ENCODE measurements at places on chromosomes 3 and 15.

DNA sequence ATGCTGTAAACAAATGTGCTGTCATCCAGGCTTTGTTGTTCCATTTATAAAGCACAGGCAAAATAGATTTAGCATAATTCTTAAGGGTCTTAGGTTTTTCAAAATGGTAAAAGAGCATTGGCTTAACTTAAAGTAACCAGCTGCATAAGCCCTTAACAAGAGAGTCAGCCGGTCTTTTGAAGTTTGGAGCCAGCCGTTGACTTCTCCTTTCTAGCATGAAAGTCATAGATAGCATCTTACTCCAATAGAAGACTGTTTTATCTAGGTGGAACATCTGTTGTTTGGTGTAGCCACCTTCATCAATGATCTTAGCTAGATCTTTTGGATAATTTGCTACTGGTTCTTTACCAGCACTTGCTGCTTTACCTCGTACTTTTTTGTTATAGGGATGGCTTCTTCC lies 297.5 kb upstream of the DCBLD2 start:
- no peak for DNase-seq

DNA sequence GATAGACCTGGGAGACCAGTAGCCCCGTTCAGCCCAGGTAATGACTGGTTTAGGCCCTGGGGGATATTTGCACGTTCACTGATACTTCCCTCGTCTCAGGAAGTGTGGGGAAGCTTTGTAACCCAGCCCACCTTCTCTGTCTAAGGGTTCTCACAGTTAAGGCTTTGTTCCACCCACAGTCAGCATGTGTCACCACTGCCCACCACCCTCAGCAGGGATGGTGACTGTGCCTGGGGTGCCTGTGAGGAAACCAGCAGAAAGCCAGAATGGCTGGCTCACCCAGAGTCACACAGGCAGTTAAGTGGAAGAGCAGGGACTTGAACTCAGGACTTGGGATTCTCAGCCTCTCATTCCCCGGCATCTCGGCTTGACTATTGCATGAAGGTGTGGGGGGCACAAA lies 5.2 kb downstream of the KBTBD13 start:
- DNase-seq: no peak

- DNase-seq: no peak
Measured at GRCh38 chr3:195885036-195885891, 23.1 kb downstream of the TNK2 start.

DNA sequence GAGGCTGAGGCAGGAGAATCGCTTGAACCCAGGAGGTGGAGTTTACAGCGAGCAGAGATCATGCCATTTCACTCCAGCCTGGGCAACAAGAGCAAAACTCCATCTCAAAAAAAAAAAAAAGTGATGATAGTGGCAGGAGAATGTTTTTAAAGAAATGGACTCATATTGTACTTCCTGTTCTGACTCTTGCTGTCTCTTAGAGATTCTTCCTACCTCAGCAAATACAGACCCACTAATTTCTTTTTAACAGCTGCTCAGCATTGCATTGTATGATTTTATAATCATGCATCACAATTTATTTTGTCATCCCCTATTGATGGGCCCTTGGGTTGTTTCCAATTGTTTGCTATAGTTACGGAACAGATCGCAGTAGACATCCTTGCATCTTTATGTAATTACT lies 8.8 kb upstream of the ANKDD1A start:
- peak; percentile 36 for DNase-seq

- peak; percentile 15 for DNase-seq
Measured at GRCh38 chr3:53677413-53677812, 168.8 kb downstream of the CHDH start.
